Mesangial cell (primary cell): ENCODE measurements at places on chromosomes 7 and 10. TPM values are rescaled to one million over a fixed set of nuclear protein-coding genes. Genes with fewer than 3 reads are reported as not detected.

Gene THSD7A
- total RNA-seq, result 0.16 and 1.4 TPM in 2 replicates

Gene MMD2
- not detected in 2 replicates for total RNA-seq

Gene FRMD4A
- total RNA-seq, result 24.0 and 41.1 TPM in 2 replicates

Gene SLIT1
- total RNA-seq, result under 0.01 and 0.16 TPM in 2 replicates

Gene UBE3C
- 45.6 and 58.8 TPM in 2 replicates for total RNA-seq

Gene LIPJ
- under 0.01 TPM in 1 of 2 replicates, not detected in the other for total RNA-seq

Gene PON1
- total RNA-seq, result under 0.01 TPM in 1 of 2 replicates, not detected in the other

Gene PLAC9
- not detected in 2 replicates for total RNA-seq

Gene SPDYE9
- total RNA-seq, result not detected in 2 replicates

Gene TRIM8
- 125 and 217 TPM in 2 replicates for total RNA-seq

Gene KCND2
- total RNA-seq, result 0.38 TPM in 1 of 2 replicates, not detected in the other

Gene LIPK
- not detected in 2 replicates for total RNA-seq

Gene OGA
- 37.6 and 46.1 TPM in 2 replicates for total RNA-seq

Gene OPALIN
- total RNA-seq, result not detected in 2 replicates
